ENCODE measurements at places on chromosomes 11 and 22.

- no peak for DNase-seq
Observed at GRCh38 chr11:60699936-60700335, 524 bp downstream of the MS4A8 start.

DNA sequence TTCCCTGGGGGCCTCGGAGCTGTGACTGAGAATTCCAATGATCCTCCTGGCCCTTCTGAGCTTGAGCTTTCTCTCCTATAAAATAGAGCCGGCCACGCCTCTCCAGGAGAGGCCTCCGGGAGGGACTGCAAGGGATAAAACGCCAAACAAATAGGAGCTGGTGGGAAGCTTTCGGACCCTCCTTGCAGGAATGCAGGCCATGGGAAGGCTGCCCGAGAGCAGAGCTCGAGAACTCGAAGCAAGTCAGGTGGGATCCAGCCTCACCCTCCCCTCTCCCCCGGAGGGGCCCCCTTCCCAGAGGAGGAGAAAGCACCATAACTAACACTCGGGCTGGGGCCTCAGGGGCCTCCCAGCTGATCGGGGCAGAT is 34.6 kb downstream of the FLRT1 start:
- DNase-seq = no peak

GRCh38 chr22:47372111-47372581 is 609.7 kb downstream of the TBC1D22A start:
- no peak for DNase-seq

DNA sequence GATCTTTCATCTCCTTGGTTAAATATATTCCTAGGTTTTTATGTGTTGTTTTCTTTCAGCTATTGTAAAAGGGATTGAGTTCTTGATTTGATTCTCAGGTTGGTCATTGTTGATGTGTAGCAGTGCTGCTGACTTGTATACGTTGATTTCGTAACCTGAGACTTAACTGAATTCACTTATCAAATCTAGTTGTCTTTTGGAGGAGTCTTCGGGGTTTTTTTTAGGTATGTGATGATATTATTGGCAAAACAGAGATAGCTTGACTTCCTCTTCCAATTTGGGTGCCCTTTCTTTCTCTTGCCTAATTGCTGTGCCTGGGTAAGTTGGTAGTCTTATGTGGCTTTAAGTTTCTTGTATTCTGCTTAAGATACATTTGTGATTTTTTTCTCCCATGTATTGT is 52.8 kb downstream of the CBL start:
- no peak for DNase-seq

DNA sequence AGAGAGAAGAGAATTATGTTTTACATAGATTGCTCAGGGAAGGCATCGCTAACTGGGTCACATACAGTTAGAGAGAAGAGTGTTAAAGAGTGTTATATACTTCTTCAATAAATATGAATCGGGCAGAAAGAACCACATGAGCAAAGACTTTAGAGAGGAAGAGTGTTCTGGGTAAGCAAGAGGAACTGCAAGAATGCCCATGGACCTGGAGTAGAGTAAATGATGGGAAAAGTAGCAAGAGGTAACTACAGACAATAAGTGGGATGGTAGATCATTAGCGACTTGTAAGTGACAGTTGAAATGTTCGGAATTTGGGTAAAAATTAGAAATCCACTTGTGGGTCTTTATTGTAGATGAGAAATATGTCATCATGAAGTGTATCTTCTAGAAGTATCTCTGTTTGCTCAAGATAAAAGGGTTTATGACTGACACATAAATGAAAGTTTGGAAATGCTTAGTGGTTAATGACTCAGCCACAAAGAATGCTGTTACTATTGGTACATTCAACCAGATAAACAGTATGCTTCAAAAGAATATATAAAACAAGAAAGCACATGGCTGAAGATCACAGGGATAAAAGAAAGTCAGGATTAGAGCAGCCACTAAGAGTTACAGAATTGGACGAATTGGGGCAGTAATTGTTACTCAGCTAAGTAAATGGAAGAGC is 229.3 kb downstream of the CASP12 start:
- DNase-seq = no peak

- no peak for DNase-seq
Observed at GRCh38 chr22:41873391-41873790, 40.5 kb downstream of the SREBF2 start.

DNA sequence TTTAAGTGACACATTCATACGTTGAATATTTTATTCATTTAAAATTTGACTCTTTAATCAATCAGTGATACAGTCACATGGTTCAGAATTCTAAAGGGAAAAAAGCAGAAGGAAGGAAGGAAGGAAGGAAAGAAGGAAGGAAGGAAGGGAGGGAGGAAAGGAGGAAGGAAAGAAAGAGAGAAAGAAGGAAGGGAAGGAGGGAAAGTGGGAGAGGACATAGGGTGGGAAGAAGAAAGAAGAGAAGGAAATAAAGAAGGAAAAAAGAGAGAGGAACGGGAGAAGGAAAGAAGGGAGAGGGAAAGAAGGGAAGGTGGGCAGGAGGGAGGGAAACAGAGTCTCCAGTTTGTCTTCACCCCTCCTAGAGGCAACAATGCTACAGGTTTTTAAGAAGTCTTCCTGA is 518.6 kb downstream of the MIAT start:
- no peak for DNase-seq

All from upper lobe of left lung (tissue), 6 donors.